ENCODE measurements at places on chromosomes 6 and 20.

GRCh38 chr6:126117251-126117650 lies 130.9 kb downstream of the TRMT11 start:
- DNase-seq, result no peak

GRCh38 chr20:58494923-58495622 lies 20.1 kb downstream of the APCDD1L start:
- no peak for DNase-seq

DNA sequence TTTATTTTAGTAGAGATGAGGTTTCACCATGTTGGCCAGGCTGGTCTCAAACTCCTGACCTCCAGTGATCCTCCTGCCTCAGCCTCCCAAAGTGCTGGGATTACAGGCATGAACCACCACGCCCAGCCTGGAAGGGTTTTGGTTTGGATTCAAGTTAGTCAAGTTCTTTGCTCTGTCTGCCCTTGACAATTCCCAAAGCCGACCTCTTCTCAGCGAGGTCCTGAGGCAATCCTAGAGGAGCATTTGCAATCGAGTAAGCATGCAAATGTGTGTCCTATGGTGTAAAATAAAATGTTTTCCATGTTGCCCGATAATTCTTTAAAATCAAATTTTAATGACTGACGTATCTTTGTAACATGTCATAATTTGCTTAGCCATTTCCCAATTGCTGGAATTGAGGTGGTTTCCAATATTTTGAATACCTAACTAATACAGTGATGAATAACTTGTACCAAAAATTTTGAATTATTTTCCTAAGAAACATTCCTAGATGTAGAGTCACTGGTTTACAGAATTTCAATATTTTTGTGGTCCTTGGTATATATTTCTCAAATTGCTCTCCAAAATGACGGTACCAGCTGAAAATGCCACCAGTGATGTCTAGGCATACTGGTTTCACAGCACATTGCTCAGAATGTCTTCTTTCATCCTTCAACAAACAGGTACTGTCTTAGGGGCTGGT lies 38.7 kb downstream of the GTF2H5 start:
- DNase-seq, result no peak

DNA sequence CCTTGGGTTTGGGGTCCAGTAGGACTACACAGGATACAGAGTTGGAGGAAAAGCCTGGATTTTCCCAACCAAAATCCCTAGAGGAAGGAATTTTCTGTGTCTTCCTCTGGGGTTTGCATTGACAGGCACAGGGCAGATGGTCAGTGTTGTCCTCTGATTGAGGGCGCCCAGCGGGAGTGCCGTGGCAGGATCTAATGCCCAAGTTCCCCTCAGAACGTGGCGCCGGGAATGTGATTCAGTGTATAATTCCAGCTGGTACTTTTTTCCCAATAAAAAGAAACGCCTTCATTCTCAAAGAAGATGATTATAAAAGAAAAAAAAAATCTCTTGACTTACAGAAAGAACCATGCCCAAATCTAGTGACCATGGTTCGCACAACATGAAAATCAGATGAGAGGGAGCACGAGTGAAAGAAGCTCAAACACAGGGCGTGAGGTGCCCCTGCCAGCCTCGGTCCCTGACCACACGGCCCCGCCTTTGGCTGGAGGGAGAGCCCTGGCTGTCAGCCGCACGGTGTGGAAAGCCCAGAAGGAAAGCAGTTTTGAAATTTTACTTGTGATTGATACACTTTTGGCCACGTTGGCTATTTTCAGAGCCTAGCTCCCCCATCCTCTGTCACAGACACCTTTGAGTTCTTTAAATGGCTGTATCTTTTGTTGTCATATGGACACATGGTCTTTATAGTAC lies 31.6 kb downstream of the VEGFA start:
- no peak for DNase-seq

DNA sequence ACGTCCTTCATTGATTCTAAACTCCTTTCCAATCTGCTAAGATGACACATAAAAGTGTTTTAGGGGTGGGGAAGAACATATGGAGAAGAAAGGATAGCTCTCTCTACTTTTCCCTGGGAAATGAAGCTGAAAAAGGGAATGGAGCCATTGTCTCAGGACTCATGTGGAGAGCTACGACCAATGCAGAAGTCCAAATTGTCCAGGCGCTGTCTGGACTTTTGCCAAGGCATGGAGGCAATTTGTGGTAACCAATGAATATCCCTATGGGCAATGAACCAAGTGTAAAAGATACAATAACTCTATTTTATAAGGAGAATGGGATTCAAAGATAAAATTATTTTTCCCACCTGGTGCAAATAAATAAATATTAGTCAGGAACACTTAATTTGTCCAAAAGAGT lies 16.1 kb downstream of the FBXL4 start:
- no peak for DNase-seq

- peak; percentile 49 for DNase-seq
Measured at GRCh38 chr20:44970243-44970757, 4.0 kb downstream of the STK4 start.

DNA sequence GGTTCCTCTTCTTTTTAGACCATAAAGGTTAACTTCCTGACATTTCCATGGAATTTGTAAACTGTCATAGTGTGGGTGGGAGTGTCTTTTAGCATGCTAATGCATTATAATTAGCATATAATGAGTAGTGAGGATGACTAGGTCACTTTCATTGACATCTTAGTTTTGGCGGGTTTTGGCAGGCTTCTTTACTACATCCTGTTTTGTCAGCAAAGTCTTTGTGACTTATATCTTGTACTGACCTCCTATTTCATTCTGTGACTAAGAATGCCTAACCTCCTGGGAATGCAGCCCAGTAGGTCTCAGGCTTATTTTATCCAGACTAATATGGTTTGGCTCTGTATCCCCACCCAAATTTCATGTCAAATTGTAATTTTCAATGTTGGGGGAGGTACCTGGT lies 149.6 kb upstream of the SYNCRIP start:
- peak; percentile 2 for DNase-seq

DNA sequence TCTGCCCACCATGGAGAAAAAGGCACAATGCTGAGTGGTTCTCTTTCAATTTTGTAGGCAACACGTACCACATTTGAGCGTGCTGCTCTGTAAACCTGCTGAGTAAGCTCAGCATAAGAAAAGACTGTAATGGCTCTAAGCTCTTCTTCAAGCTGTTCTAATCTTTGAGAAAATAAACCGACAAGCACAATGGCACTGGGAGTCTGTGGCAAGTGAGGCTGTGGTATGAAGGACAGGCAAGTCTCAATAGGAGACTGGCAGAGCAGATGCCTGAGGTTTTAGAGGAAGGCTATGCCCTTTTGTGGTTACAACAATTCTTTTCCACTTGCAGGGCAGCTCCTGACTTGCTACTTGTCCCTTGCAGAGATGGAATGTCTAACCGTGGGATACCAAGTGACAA lies 136.7 kb upstream of the EXOC2 start:
- no peak for DNase-seq

- DNase-seq, result peak; percentile 59
Measured at GRCh38 chr6:63636518-63637021, 968 bp downstream of the PHF3 start.

DNA sequence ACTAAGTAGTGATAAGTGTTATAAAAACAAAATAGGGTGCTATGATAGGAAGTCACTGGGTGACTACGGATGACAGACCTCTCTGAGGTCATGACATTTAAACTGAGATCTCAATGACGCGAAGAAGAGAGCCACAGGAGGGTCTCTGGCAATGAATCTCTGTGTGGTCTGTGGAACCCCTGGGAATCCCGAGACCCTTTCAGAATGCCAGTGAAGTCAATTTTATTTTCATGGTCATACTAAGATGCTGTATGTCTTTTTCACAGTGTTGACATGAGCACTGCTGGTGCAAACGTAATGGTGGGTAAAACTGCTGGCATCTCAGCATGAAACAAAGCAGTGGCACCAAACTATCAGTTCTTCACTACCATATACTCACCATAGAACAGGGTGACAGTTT lies 155.0 kb downstream of the GJA10 start:
- no peak for DNase-seq

DNA sequence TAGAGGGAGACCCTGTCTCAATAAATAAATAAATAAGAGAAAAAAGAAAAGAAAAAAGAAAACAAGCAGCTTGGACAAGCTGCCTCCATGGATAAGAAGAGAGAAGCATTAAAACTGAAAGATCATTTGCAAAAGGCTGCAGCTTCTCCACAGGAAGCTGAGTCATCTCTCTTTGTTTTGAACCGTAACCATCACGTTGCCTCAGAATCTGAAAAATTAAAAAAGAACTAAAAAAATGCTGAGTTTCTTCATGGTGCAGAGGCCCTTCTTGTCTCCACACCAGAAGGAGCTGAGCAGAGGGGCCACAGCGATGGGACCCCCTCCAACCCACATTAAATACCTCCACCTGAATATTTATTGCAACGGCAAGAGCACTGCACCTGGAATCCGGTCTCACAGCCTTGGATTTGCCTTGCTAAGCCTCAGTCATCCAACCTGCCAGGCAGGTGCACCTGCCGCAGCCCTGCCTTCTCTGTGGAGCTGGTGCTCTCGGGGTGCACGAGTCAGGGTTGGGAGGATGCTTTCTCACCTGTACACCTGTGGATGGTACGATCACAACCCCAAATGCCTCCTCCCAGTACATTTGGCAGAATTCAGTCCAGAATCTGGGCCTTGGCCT lies 28.1 kb downstream of the TOX2 start:
- DNase-seq, result peak; percentile 61
